CD4-positive, alpha-beta T cell treated with Interleukin-1 beta for 1 hour (primary cell): ENCODE measurements at places on chromosomes 4 and X.
A peak's percentile ranks its signal among the peaks of the same experiment; 100 is the strongest.

DNA sequence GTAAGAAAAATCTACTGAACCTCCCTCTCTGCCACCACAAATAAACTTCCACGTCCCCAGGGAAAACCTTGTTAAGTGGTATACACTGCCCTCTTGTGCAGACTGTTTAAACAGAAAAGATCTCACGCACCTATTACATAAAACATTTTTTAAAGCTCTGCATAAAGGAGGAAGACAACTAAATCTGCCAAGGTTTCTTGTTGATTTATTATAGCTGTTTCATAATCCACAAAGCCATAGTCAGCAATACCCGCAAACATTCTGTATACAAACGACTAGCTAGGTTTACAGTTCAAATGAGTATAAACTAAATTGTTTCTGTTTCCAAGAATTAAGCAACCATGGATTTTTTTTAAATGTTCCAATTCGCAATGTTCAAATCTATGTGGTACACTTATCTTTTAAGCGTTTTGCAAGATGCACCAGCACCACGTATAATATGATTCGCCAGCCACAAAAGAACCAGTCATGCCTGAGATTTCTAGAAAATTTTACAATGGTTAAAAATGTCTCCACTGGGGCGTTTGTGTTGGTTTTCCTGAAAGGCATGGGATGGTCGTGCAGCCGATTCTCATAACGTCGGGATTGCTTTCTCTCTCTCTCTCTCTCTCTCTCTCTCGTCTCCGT lies 164.6 kb downstream of the PRKX start:
- no peak for DNase-seq

- no peak for DNase-seq
Measured at GRCh38 chrX:136497556-136498052, at the start of gene HTATSF1. Gene HTATSF1 (plus strand): TSS chrX:136497592. CDS start chrX:136497685, 93 bp downstream.

GRCh38 chrX:110407910-110408545 lies 49.4 kb downstream of the RTL9 start:
- peak; percentile 17 for DNase-seq

DNA sequence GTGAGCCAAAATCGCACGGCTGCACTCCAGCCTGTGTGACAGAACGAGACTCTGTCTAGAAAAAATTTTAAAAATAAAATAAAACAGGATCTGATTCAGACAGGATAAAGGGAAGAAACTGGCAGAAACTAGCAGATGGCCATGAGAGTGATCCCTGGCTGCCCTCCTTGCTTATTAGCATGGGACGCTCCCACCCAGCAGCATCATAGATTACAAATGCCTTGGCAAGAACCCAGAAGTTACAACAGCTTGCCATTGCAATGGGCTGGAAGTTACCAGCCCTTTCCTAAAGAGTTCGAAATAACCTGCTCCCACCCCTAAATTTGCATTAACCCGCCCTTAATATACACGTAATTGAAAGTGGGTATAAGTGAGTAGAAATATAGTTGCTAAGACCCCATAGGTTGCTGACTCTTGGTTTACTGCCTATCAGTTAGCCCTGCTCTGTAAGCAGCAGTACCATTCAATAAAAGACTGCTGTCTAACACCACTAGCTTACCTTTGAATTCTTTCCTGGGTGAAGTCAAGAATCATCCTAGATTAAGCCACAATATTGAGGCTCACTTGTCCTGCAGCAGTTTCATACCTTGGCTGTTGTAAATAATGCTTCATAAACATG lies 9.1 kb upstream of the XAGE2 start:
- DNase-seq = no peak

DNA sequence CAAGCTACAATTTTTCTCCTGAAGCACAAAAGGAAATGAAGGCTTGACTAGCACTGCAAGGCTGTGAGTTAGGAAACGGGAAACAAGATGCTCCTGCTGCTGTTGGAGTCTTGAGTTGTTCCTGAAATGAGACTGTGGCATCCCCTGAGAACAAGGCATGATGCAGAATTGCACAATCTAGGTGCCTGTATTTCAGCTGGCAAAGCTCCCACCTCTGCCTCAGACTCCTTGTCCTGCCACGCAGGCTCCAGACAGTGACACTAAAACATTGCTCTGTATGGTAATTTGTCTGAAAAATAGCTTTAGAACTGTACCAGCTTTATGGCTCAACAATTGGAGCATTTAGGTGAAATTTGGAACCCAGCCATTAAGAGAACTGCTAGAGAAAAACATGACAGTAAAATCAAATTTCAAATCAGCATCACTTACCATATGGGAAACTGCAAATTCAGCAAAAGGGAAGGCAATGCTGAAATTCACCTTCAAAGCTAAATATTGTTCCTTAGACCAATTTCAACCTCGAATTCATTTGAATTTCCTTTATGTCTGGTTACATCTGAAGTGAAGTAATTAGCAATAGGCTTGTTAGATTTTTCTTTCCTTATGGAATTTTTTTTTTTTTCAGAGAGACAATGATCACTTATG lies 103.4 kb downstream of the MFAP3L start:
- DNase-seq = no peak

GRCh38 chr4:7805533-7806337 lies 133.9 kb downstream of the AFAP1 start:
- no peak for DNase-seq

DNA sequence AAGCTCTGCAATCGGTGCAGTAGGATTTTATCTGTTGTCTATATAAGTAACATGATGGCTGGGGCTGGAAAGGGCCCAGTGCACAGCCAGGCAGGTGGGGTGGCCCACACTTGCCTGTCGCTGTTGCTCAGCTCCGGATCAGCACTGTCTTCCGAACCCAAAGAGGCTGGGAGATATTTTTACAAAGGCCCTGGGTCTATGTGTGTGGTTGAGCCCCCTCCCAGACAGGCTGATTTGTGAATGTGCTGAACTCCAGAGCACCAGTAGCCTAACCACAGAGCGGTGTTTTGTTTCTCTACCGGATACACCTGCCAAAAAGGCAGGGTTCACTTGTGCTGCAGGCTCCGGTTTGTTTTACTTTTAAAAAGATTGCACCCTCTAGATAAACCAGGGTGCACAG lies 33.5 kb upstream of the CHRNA9 start:
- DNase-seq = peak; percentile 82

DNA sequence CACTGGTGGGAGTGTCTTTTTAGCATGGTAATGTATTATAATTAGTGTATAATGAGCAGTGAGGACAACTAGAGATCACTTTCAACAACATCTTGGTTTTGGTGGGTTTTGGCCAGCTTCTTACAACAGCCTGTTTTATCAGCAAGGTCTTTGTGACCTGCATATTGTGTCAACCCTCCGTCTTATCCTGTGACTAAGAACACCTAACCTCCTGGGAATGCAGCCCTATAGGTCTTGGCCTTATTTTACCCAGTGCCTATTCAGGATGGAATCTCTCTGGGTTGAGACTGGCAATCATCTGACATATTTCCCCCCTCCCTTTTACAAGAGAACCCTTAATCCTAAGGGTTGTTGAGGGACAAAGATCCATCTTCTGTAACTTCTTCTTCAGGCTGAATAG lies 21.9 kb upstream of the ADH4 start:
- no peak for DNase-seq

GRCh38 chr4:20428436-20429160 lies 176.9 kb downstream of the SLIT2 start:
- no peak for DNase-seq

DNA sequence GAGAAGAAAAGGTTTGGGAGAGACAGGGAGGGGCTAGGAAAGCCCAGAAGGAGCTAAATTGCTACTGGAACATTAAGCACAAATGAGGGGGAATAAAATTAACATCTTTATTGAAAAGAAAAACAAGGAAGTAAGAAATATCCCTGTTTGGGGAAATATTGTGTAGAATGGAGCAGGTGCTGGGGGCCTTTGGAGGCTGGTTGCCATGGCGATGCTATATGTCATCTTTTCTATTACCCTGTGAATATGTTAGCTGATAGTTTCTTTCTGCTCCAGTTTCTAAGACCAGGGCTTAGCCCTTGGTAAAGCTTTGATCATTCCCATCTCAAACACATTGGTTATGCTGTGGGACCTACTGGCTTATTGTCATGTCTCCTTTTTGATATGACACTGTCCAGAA lies 28.7 kb downstream of the TMEM31 start:
- no peak for DNase-seq

- DNase-seq = no peak
Measured at GRCh38 chrX:6679550-6679949, 144.6 kb upstream of the VCX3A start.

DNA sequence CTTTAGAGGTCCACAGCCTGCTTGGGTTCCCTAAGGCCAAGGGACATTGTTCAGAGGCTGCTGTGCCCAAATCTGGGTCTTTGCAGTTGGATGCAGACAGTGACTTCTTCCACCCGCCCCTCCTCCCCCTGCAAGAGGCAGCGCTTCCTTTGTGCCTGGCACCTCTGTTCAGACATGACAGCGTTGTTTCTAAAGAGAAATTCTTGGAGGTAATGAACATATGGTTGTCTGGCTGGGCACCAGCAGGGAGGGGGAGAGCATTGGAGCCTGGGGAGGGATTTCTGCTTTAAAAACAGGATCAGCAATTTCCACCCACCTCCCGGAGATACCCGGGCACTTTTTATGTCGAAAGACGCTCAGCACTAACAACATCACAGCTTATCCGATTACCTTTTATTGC lies 51.5 kb downstream of the PSAPL1 start:
- DNase-seq = no peak

- no peak for DNase-seq
Measured at GRCh38 chrX:132034648-132035047, 11.5 kb downstream of the STK26 start.

- no peak for DNase-seq
Measured at GRCh38 chr4:40256329-40256728, 59.5 kb downstream of the RHOH start.

DNA sequence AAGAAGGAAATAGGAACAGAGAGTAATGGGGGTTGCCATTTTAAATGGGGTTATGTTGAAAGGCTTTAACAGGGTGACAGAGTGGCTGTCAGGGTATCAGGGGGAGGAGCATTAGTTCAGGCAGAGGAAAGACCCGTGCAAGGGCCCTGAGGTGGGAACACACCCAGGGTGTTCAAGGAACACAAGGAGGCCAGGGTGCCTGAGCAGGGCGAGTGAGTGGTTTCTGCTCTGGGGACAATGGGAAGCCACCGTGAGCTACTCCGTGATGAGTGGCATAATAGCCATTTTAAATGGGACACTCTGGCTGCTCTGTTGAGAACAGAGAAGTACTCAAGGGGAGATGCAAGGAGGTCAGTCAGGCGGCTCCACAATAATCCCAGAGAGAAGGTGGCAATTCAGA lies 4.5 kb downstream of the EVC2 start:
- DNase-seq = no peak

DNA sequence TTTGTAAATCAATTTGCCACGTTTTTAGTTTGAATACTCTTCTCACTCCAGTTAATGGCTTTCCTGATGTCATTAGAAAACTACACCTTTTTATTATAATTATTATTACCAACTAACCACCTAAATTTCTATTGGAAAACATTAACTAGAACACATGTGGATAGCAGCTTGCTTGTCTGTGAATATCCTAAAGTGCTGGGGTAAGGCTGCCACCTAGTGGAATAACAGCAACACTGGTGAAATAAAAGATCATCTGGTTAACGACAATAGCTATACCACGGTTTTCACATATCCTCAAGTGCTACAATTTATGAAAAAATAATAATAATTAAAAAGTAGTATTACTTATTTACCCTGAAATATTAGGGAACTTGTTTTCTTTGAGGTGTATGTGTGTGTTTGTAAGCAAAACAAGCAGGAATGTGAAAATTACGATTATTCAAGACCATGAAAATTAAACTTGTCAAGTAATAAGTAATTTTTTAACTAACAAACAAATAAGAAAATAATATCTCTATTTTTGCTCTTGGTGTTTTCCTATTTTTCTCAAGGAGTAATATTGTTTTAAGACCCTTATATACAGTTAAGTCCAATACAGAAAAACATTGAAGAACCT lies 130.1 kb upstream of the TECRL start:
- DNase-seq = no peak

GRCh38 chrX:39862963-39863362 lies 234.8 kb downstream of the BCOR start:
- no peak for DNase-seq

DNA sequence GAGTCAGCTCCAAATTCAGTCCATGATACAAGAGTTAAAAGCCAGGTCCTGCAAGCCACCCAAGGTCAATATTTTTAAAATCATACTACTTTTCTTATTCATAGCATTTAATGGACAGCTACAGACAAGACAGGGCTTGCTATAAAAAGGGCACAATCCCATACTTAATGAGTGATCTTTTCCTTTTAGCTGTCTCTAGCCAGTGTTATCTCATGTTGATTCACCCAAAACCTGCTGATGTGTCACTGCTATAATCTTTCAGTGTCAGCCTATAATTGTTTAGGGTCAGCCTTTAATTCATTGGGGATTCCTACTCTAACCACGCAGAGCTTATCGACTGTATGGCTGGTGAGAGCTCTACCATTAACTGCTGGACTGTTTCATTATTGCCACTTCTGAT lies 51.2 kb upstream of the HCCS start:
- DNase-seq = no peak

DNA sequence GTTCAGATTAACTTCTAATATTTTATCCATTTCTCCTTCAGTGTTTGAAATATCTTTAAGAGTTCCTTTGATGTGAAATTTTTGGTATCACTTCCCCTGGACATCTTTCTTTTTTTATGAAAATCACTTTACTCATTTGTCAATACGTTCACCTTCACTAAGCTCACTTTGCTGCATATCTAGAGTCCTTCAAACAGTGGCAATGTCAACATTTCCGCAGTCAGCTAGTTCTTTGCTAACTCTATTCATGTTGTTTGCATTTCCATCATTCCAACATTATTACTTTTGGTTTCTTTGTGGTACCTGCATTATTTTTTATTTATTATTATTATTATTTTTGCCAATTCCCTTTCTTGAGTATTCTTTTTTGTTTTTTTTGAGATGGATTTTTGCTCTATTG lies 203.0 kb downstream of the GPAT3 start:
- DNase-seq = no peak

- no peak for DNase-seq
Measured at GRCh38 chr4:903066-904046, 28.8 kb downstream of the GAK start.

- DNase-seq = no peak
Measured at GRCh38 chr4:181437895-181438294, 805.3 kb upstream of the TENM3 start.

GRCh38 chr4:20046931-20047677 lies 204.6 kb upstream of the SLIT2 start:
- DNase-seq = no peak

DNA sequence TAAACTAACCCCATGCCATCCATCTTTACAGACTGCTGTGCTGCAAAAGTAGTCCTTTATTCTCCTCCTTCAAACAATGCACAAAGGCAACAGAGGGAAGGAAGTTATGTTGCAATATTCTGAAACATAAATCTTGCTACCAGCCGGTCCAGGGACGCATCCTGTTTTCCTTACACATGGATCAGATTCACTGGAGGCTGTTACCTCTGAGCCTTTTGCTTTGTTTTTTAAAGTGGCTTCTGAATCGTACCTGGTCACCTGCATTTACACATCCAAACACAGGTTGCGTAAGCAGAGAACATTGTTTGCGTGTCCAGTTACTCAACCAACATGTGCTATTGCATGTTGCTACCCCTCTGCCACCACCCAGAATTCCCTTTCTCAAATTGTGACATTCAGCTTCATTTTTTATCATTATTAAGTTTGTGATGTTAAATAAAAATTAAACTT lies 8.8 kb downstream of the PPARGC1A start:
- no peak for DNase-seq

GRCh38 chrX:56385336-56385735 lies 153.2 kb downstream of the KLF8 start:
- peak; percentile 31 for DNase-seq
